Osteocyte (in vitro differentiated cells): ENCODE measurements at places on chromosomes 16 and 17. TPM values are rescaled to one million over a fixed set of nuclear protein-coding genes. Genes with fewer than 3 reads are reported as not detected.

GRCh38 chr16:4615384-4616046 is 827 bp upstream of the UBALD1 start:
- no peak for DNase-seq

- no peak for DNase-seq
These were observed 39.0 kb upstream of the KCNJ2 start for GRCh38 chr17:70130289-70130688.

GRCh38 chr16:64629622-64630021 is 492.2 kb downstream of the CDH11 start:
- no peak for DNase-seq

The SHBG gene
- 0.97 and 1.4 TPM in 2 replicates for total RNA-seq

The C17orf50 gene
- total RNA-seq = not detected in 2 replicates

The GNG13 gene
- total RNA-seq = not detected in 2 replicates

The DRC3 gene
- 2.1 and 2.9 TPM in 2 replicates for total RNA-seq
